ENCODE measurements at places on chromosomes 7 and 10.

GRCh38 chr7:19024261-19024660 is 93.2 kb downstream of the TWIST1 start:
- no peak for DNase-seq

DNA sequence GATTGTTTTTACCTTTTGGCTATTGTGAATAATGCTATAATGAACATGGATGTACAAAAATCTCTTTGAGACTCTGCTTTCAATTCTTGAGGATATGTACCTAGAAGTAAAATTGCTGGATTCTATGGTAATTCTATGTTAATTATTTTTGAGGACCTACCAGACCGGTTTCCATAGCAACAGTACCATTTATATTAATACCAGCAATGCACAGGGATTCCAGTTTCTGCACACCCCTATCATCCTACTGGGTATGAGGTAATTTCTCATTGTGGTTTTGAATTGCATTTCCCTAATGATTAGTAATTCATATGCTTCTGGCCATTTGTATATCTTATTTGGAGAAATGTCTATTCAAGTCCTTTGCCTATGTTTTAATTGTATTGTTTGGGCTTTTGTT is 9.9 kb upstream of the PPP1R9A start:
- DNase-seq: no peak

DNA sequence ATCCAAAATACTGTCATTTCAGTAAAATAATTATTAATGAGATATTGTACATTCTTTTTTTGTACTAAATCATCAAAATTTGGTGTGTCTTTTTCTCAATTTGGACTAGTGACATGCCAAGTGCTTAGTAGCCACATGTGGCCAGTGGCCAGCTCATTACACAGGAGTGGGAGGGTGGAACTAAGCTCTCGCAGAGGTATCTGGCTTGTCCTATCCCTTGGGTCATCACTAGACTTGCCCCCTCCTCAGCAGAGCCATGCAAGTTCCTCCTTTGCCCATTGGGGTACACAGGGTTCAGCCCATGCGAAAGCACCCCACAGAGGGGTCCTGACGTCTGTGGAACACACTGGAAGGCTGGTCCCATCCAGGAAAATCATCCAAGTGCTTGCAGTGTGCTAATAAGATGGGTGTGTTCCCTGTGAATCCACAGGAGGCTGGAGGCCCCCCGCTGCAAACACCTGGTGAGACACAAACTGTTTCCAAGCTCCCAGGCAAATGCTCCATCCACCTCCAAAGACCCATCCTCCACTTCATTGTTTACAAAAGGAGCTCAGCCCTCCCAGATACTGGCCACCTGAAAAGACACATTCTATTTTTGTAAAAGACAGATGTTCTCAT is 1.3 kb downstream of the ARHGAP22 start:
- DNase-seq: no peak

DNA sequence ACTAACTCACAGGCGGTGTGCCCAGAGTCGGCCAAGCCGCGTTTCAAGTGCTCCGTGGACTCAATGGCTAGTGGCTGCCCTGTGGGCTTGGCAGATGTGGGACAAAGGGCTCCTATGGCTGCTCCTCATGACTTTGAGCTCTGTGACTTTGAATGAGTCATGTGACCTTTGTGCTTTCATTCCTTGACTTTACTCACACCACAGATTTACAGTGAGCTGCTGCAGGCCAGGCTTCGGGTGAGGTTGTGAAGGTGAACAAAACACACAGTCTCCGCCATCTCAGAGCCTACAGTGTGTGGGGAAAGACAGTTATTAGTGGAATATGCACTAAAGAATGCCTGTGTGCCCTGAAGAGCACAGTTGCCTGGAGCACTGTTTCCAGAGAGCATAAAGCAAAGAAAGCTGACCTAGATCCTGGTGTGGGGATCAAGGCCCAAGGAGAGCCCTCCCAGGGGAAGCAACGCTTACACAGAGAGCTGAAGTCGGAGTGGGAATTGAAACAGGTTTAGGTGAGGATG is 29.7 kb upstream of the PLEKHA1 start:
- DNase-seq: no peak

- DNase-seq: no peak
These were observed 154.1 kb upstream of the MTPN start for GRCh38 chr7:136131304-136131630.

DNA sequence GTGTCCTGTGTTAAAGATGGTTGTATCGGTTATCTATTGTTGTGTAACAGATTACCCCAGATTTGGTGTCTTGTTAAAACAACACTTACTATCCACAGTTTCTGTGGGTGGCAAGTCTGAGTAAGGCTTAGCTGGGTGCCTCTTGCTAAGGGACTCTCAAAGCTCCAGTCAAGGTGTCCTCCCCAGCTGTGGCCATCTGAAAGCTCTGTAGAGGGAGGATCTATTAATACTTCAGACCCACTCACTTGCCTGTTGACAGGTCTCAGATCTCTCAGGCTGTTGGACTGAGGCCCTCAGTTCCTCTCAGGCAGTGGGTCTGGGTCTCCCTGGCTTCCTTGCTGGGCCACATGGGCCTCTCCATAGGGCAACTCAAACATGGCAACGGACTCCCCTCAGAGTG is 19.6 kb downstream of the ARID5B start:
- DNase-seq: no peak

- peak; percentile 68 for DNase-seq
These were observed 90.1 kb downstream of the EPC1 start for GRCh38 chr10:32256613-32257437.

DNA sequence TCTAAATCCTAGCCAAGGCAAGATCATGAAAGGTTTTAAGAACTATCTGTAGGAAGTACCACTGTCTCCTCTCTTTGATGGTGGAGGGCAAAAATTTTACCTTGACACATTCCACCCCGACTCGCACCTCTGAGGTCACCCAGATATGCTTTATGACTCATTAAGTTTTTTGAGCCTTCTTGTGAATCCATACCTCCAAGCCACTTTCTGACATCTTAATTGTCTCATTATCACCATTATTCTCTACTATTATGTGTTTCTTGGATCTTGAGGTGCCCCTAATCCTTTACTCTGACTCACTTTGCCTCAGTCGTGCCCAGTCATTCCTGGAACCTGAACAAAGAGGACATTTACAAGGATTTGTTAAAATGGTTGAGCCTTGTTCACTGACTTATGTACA is 146.6 kb downstream of the RAPGEF5 start:
- DNase-seq: no peak

GRCh38 chr7:123437447-123437995 is 96.9 kb downstream of the IQUB start:
- DNase-seq: peak; percentile 12

DNA sequence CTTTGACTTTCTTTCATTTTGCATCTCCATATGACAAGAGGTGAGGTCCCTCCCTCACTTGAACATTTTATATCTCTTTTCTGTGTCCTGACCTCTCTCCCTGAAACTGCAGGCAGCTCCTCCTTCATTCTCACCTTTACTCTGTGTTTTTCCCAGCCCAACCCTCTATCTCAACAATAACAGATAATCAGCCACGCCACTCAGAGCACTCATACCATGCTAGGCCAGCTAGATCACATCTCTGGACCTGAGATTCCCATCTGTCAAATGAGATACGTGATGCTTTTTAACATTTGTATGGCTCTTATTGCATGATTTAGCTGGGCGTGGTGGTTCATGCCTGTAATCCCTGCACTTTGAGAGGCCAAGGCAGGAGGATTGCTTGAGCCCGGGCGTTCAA is 63.1 kb upstream of the PDCD4 start:
- no peak for DNase-seq

GRCh38 chr7:5345171-5345570 is 62.4 kb downstream of the SLC29A4 start:
- no peak for DNase-seq

GRCh38 chr10:78513986-78514385 is 480.3 kb downstream of the RPS24 start:
- DNase-seq: no peak

GRCh38 chr7:134771111-134771510 is 8.3 kb upstream of the CALD1 start:
- DNase-seq: no peak

- peak; percentile 55 for DNase-seq
These were observed 2.2 kb upstream of the GRIFIN start for GRCh38 chr7:2478399-2478785.

GRCh38 chr10:61314273-61314672 is 138.9 kb downstream of the TMEM26 start:
- no peak for DNase-seq

DNA sequence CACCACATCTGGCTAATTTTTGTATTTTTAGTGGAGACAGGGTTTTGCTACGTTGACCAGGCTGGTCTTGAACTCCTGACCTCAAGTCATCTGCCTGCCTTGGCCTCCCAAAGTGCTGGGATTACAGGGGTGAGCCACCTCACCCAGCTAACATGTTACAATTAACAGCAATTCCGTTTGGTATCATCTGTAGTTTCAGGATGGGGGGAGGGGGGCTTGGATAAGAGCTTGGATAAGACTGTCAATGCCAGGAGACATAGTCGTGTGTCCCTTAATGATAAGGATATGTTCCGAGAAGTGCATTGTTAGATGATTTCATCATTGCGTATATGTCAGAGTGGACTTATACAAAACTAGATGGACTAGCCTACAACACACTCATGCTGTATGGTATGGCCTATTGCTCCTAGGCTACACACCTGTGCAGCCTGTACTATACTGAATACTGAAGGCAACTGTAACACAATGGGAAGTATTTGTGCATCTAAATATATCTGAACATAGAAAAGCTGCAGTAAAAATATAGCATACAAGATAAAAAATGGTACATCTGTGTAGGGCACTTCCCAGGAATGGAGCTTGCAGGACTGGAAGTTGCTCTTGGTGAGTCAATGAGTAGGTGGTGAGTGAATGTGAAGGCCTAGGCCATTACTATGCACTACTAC is 103.9 kb upstream of the TNS3 start:
- DNase-seq: no peak

- no peak for DNase-seq
These were observed 31.3 kb downstream of the TACC2 start for GRCh38 chr10:122020226-122020625.

DNA sequence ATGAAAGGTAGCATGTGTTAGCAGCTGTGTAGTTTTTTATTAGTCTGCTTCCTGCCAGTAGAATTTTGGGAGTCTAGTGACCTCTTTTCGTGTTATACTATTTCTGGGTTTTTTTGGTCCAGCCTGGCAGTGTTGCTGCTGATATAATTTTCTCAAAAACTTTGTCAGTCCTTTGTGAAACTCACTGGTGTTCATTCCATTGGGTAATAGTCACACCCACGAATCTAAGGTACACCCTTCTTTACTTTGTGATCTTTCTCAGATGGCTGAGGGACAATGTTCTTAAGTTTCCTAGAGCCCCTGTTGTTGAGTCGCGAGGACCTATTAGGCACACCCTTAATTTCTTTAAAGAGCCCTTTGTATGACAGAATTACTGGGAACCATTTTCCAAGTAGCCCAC is 52.3 kb downstream of the TPST1 start:
- peak; percentile 15 for DNase-seq

GRCh38 chr7:134301592-134301991 is 15.1 kb downstream of the SLC35B4 start:
- DNase-seq: no peak

DNA sequence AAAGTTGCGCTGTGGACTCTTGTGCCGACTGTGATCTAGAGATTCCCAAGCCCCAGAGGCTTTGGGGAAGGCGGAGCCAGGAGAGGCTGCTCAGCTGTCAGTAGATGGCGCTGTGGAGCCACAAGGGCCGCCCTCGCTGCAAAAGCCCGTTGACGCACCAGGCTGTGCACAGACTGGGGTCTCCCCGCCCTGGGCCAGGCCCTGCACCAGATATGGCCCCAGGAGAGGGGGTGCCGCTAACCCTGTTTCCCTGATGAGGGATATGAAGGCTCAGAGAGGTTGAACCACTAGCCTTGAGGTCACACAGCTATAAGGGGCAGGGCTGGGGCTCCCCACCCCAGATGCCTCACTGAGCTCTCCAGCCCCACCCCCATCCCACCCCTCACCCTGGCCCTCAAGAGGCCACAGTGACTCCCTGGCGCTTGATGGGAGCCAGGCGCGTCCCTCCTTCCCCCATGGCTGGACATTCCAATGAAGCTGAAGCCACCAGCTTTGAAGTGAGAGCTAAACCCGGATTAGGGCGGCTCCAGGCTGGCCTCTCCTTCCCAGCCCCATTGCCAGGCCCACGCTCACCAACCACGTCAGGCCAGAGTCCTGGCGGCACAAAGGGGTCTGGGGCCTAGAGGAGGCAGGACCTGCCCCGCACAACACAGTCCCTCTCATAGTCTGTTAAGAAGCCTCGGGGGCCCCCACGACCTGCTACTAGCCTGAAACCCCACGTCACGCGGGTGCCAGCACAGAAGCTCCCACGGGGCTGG is 26.4 kb downstream of the MYL10 start:
- DNase-seq: peak; percentile 87

GRCh38 chr7:43669286-43670081 is 59.8 kb downstream of the COA1 start:
- no peak for DNase-seq

- peak; percentile 60 for DNase-seq
These were observed 177.9 kb downstream of the SKAP2 start for GRCh38 chr7:26686448-26686981.

DNA sequence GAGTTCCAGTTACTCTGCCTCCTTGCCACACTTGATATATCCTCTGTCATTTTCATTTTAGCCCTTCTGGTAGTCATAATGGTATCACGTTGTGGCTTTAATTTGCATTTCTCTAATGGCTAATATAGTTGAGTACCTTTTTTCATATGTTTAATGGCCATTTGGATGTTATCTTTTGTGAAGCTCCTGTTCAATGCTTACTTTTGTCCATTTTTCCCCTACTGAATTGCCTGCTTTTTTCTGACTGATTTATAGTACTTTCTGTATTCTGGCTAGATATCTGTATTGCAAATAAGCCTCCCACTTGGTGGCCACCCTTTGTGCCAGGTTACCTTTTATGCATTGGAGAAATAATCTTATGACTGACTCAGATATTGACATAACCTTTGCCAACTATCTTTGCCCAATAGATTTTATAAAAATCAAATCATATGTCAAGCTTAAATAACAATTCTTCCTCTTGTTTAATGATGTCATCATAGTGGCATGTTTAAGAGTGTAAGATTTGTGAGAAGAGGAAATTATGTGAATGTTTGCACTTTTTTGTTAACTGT is 50.6 kb downstream of the PRPF18 start:
- DNase-seq: no peak

- DNase-seq: peak; percentile 80
These were observed 80.0 kb downstream of the DAGLB start for GRCh38 chr7:6367701-6368211.

DNA sequence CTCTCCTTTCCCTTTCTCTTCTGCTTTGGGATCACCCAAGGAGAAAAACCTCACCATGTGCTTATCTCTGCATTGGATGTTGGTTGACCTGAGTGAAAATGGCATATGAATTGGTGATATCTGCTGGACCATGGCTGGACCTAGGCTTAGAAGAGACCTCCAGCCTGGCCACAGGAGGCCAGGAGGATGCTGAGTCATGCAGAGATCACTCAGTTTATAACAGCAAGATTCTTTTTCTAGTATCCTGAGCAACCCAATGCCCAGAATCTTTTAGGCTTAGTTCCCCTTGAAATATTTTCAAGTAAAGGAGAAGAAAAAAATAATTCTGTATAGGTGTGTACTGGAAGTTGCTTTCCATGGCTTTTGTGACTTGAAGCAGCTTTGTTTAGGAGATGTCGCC is 236.3 kb downstream of the KLF6 start:
- no peak for DNase-seq

- no peak for DNase-seq
These were observed 24.9 kb downstream of the SFR1 start for GRCh38 chr10:104146882-104147281.
